ENCODE measurements at places on chromosomes 5 and 9.

- DNase-seq: no peak
Observed at GRCh38 chr5:134103397-134103796, 11.1 kb upstream of the TCF7 start.

DNA sequence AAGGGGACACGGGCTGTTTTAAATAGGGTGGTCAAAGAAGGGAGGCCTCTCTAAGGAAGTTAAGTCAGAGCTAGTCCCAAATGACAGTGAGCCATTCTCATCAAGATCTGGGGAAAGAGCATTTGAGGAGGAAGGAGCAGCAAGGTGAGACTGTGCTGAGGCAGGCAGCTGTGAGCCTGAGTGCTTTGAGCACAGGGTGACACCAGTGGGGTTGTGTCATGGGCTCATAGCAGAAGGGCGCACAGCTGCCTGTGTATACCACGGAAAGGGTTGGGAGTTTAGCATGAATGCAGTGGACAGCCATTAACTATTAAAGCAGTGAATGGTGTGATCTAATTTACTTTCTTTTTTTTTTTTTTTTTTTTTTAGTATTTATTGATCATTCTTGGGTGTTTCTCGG is 19.2 kb downstream of the DMRT1 start:
- no peak for DNase-seq

DNA sequence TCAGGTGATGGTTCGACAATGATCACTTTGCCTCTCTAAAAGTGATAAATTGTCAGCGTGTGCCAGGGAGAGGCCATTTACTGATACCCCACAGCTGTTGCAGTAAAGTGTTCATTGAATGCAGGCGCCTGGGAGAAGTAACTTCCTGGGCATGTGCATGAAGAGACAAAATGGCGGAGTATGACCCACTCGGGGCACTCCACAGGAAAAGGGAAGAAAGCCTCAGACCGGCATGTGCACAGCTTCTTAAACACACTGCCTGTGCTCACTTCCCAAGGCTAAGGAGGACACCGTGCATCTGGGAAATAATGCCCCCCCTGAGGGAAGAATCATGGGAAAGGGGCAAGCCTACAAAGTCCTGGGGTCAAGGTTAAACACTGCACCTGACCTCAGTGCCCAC is 329.5 kb downstream of the ICE1 start:
- DNase-seq: no peak

- no peak for DNase-seq
Observed at GRCh38 chr5:66671305-66671704, 75.1 kb downstream of the MAST4 start.

GRCh38 chr9:75001719-75002421 is 26.2 kb downstream of the CARNMT1 start:
- DNase-seq: peak; percentile 15

- no peak for DNase-seq
Observed at GRCh38 chr5:176768174-176768970, 42.0 kb upstream of the UNC5A start.

- DNase-seq: peak; percentile 12
Observed at GRCh38 chr9:19087106-19088000, 15.4 kb downstream of the HAUS6 start.

DNA sequence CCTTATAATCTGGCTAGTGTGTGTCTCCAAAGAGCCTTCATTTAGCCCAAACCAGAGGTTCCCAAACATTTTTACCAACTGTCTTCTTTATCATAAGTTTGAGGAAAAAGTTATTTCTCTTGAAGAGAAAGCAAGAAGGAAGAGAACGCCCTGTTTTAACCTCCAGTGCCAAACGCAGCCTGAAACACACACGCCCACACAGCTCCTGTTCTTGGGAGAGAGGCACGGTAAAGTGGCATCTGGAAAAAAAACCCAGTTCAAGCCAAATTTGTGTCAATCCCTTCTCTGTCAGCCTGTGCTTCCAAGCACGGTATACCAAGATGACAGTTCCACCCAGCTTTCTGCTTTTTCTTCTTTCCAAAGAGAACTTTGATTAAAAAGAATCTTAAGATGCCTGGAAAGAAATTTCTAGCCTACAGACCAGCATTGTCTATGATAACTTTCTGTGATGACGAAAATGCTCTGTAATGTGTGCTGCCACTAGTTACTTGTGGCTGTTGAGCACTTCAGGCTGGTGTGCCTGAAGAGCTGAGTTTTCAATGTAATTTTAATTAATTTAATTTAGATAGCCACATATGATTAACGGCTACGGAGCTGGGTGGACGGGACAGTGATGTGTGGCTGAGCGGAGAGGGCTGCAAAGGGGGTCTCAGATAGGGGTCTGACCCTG is 62.3 kb downstream of the ACER2 start:
- DNase-seq: no peak

GRCh38 chr5:75355236-75355635 is 18.2 kb downstream of the HMGCR start:
- DNase-seq: no peak

DNA sequence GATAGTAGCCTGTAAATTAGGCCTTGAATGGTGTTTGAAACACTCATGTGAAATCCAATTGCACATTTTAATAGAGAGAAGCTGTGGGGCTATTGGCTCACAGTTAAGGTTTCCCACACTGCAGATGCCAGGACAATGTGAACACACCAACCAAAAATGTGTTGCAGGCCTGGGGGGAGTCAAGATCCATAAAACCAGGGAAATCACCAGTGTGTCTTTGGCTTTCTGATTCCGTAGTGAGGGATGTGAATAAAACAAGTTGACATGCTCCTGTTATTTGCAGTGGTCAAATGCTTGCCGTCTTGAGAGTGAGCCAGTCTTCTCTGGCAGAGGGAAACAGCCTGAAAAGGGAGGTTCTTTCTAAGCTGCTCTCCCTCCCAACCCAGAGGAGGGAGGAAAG is 79.0 kb downstream of the ZNF462 start:
- DNase-seq: no peak

Data from HS-27A (cell line).